ENCODE measurements at places on chromosomes 16 and 17. TPM values are rescaled to one million over a fixed set of nuclear protein-coding genes. Genes with fewer than 3 reads are reported as not detected.

DNA sequence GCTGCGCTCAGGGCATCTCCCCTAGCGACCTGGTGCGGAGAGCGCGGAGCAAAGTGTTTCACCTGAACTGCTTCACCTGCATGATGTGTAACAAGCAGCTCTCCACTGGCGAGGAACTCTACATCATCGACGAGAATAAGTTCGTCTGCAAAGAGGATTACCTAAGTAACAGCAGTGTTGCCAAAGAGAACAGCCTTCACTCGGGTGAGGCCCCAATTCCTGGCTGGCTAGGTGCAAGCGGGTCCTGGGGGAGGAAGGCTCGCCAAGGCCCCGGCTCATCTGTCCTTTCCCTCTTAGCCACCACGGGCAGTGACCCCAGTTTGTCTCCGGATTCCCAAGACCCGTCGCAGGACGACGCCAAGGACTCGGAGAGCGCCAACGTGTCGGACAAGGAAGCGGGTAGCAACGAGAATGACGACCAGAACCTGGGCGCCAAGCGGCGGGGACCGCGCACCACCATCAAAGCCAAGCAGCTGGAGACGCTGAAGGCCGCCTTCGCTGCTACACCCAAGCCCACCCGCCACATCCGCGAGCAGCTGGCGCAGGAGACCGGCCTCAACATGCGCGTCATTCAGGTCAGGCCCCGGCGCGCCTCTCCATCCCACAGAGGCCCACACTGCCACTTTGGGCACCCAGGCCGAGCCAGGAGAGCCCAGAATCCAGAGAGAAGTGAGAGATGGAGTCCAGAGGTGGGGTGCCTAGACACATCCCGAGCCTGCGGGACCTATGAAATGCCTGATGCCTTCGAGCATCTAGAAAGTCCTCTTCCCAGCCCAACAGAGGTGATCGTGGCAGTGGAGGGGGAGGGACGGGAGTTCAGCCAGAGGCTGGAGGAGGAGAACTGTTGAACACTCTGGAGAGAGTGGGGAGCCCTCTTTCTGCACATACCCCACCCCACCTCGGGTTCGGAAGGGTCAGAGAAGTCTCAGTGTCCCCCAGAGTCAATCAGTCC, 3.3 kb downstream of the LHX1 start:
- peak; percentile 32 for DNase-seq

CES1 gene
- total RNA-seq, result 11.9 TPM

CACNG3 gene
- total RNA-seq, result not detected

GRCh38 chr17:80819422-80820164, 172.0 kb upstream of the CHMP6 start:
- DNase-seq, result no peak

- DNase-seq, result no peak
Measured at GRCh38 chr16:67435758-67436164, 4.8 kb downstream of the HSD11B2 start.

DNA sequence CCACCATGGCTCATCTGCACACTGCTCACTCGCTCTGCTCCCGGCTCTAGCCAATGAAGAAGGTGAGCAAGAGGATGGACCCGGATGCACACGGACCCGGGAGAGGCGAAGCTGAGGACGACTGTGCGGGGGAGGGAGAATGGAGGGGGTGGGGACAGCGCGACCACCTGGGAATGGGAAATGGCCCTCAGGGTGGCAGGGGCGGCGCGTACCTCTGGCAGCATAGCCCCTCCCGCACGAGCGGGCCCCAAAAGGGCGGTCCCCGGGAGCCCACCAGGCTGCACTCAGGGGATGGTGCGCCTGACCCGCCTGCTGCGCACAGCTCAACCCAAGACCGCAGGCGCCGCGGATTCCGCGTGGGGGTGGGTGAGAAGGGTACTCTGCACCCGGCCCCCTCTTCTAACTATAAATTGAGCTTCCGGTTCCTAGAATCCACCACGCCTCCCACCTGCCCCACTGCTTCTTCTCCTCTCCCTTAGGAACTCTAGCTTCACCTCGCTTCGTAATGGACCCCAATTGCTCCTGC, 6.1 kb downstream of the MT1H start:
- DNase-seq, result no peak

GRCh38 chr17:56319531-56319930, 166.3 kb downstream of the ANKFN1 start:
- peak; percentile 77 for DNase-seq

PDILT gene
- total RNA-seq, result not detected

DNA sequence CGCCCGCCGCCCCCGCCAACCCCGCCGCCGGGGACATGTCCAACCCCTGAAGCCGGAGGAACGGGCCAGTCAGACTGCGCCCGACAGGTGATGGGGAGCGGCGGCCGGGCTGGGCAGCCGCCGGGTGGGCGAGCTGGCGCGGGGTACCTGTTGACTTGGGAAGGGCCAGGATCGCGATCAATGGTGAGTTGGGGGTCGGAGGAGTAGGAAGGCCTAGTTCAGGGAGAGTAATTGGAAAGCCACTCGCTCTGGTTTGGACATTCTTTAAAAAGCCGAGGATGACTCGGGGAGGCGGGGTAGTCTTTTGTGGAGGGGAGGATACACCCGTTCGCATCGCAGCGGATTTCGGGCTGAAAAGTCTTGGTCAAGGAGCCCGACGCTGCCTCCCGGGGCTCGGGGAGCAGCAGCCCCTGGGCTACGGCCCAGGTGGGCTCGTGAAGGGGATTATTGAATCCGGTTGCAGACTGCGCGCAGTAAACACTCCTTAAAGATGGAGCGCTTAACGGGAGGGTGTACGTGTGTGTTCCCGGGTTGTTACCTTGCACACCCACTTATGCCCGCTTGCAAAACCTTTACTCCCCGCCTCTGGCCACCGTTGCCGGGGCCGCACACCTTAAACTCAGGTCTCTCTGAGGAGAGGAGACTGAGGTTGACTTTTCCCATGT, 123.8 kb downstream of the GOSR1 start:
- no peak for DNase-seq

DNA sequence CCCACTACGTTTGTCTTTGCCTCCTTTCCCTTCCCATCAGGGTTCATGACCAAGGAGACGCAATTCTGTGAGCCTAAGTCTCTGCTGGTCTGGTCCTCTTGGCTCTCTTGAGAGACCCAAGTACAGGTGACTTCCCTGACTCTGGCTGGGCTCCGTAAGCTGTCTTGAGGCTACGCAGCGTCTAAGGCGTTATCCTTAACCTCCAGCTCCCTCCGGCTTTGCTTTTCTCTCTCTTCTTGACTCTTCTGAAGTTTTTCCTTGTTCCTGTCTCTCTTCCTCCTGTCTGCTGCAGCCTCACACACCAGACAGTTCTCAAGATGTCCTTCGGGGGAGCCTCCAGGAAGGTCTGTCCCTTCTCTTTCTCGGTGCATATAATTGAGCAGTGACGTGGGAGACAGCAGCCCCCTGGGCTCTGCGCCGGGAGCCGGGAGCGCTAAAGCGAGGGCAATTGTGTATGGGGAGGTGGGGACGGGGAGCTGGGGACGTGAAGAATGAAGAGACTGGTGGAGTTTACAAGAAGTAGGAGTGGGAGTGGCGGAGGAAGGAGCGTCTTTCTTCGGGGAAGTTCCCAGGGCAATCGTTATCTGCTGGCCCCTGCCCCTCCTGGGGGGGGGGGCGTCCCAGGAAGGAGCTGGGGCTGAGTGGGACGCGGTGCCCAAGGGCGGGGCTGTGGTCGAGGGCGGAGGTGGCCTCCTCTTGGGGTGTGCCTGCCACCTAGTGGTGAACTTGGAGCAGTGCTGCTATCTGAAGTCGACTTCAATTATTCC, 6.9 kb upstream of the PIRT start:
- DNase-seq, result peak; percentile 87

GRCh38 chr17:47801176-47801765, 20.3 kb downstream of the OSBPL7 start:
- no peak for DNase-seq

GRCh38 chr17:44079877-44080821, 9.6 kb downstream of the G6PC3 start:
- no peak for DNase-seq

- peak; percentile 95 for DNase-seq
Measured at GRCh38 chr16:89722392-89723278, 1.3 kb downstream of the ZNF276 start.

DNA sequence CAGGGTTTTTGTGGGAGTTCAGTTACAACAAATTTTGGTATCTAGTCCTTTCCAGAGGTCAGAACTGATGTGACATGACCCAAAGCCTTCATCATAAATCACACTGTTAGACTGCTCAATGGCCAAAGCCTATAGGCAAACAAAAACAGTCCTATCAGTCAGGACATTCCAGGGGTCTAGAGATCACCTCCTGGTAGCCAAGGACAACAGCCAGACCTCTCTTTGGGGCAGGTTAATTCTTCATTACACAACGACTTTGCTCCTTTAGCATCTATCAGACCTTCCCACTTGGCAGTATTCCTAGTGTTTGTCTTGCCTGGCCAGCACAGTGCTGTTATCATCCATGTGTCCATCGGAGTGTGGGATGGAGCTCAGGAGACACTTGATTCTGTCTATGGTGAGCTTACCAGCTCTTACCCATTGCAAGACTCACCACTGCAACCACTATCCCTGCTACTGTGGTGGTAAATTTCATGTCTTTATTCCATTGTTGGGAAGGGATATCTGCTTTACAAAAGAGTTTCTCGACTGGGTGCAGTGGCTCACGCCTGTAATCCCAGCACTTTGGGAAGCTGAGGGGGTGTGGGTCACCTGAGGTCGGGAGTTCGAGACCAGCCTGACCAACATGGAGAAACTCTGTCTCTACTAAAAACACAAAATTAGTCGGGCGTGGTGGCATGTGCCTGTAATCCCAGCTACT, 95.5 kb upstream of the DHX40 start:
- DNase-seq, result no peak

DNA sequence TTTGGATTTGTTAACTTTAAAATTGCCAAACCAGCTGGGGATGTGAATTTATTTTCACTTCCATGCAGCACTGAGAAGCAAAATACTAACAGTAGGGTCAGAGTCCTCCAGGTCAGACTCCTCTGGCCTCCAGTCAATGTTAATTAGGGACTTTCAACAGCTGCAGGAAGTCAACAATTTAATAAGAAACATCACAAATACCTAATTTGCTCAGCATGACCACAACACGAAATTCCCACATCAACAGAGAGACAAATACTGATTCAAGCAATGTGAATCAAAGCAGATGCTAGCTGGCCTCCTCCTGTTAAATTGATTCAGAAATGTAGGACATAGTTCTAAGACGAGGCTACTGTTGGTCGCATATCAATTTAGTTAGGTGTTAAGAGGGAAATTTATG, 111.7 kb downstream of the ABCA8 start:
- no peak for DNase-seq

NHLRC4 gene
- total RNA-seq, result 3.3 TPM

CEP112 gene
- total RNA-seq, result 27.4 TPM

GRCh38 chr16:83269048-83269447, 538.7 kb upstream of the HSBP1 start:
- DNase-seq, result no peak

GRCh38 chr16:57529391-57530103, 6.8 kb downstream of the CCDC102A start:
- DNase-seq, result no peak

ITGAD gene
- total RNA-seq, result 0.13 TPM

DNA sequence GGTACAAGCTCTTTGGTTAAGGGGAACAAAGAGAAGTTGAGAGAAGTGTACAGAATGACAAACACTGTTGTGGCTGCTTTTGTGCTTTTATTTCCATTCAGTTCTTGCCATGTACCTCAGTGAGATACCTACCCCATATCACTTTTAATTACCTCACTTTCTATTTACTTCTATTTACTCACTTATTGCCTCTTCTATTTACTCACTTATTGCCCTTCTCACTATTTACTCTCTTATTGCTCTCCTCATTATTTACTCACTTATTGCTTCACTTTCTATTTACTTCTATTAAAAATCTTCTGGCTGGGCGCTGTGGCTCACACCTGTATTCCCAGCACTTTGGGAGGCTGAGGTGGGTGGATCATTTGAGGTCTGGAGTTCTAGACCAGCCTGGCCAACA, 41.9 kb downstream of the MBTD1 start:
- no peak for DNase-seq

SLC6A2 gene
- total RNA-seq, result 0.09 TPM

GRCh38 chr16:84124257-84125073, 7.7 kb upstream of the MBTPS1 start:
- no peak for DNase-seq

- no peak for DNase-seq
Measured at GRCh38 chr17:70127221-70127873, 42.0 kb upstream of the KCNJ2 start.

DNA sequence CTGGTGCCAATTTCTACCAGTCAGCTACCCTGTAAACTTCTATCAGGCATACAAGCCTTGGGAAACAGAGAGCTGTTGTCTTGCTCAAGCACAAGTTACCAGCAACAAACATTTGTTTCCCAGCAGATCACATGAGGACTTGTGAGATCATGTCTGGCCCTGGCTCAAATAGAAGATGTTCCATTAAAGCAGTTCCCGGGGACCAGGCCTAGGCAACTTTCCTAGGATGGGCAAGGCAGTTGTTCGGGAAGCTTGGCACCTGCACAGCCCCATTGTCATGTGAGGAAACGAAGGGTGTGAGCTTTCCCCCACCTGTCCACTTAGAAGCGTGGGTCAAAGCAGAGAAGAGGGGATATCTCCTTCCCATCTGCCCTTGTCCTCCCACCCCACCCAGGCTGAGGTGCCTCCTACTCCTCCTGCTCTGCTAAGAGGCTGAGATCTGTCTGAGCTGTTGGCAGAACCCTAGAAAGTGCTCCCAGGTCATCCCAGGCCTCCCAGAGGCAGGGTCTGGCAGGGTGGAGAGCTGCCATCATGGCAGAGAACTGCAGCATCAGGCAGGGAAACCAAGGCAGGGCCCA, 11.2 kb upstream of the SLC47A2 start:
- DNase-seq, result no peak

DNA sequence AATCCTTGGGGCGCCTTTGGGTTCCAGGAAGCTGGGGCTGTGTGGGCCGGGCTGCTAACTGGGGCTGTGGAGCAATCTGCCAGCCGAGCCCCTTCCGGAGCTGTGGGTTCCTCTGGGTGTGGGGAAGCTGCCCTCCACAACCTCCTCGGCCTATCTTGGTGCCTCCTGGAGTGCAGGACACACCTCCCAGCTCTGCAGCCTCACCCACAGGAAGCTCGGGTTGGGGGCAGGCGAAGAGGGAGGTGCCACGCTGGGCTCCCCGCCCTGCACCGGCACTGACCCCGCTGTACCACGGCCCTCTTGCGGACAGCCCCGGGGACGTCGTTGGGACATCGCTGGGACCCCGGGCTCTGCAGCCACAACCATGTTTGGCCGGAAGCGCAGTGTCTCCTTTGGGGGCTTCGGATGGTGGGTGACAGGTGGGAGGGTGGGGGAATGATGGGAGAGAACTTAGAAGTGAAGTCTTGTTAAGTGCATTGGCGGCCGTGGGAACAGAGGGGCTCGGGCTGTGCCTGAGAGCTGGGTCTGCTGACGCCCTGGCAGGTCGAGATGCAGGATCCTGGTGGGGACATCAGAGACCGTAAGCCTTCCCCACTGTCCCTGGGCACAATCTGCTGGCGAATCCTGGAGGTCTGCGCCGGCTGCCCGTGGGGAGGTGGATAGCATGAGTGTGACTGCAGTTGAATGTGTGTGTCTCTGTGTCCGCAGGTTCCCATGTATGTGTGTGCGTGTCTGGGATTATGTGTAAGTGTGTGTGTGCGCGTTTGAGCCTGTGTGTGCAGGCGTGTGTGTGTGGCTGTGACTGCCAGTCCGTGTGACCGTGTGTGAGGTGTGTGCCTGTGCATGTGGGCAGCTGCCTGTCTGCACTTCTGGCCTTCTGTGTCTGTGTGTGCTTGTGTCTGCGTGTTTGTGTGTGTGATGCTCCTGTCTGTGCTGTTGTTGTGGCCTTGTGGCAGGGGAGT, at the start of gene RAP1GAP2:
RAP1GAP2 (plus strand) TSS at position 275 of the 962 bp plus-strand sequence; CDS start at position 365, 90 bp downstream.
- no peak for DNase-seq

GRCh38 chr17:68497885-68498319, 14.3 kb upstream of the PRKAR1A start:
- no peak for DNase-seq
